ENCODE measurements at places on chromosomes 6 and 20.

DNA sequence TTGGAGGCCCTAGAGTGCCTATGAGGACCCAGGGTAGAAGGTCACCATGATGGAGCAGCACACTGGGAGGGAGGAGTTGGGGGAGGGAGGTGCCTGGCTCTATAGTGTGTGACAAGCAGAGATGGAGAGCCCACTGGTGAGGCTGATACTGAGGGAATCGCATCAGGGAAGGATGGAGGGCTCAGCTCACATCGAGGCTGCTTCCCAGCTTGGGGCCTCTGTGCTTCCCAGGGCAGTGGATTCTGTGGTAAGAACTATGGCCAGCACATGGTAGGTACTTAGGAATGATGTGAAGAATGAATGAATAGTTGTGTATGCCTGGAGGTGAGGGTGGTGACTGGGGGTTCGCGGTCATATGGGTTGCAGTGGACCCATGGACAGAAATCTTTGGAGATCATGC, 1.3 kb upstream of the EPB41L1 start:
- no peak for DNase-seq

- DNase-seq: no peak
These were observed 36.3 kb upstream of the TFAP2C start for GRCh38 chr20:56592817-56593216.

DNA sequence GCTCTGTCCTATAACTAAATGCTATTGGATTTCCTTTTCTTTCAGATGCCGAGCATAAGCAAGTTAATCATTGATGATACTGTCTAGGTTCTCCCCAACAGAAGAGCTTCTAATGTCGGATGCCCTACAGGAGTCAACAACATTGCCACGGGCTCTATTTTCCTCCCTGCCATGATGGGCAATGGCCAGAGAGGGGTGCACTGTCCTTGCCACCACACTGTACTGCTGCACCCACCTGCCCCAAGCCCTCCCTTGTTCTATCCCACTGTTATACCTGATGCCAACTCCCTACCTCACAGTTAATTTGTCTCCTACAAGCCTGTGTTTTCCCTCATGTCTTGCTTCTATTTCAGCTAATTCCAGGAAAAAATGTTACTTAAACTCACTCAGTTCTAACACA, 773.6 kb upstream of the CHD6 start:
- no peak for DNase-seq

GRCh38 chr6:28402197-28402596, 2.6 kb upstream of the ZSCAN12 start:
- DNase-seq: no peak

- no peak for DNase-seq
These were observed 2.4 kb downstream of the SLC22A23 start for GRCh38 chr6:3454273-3455010.

DNA sequence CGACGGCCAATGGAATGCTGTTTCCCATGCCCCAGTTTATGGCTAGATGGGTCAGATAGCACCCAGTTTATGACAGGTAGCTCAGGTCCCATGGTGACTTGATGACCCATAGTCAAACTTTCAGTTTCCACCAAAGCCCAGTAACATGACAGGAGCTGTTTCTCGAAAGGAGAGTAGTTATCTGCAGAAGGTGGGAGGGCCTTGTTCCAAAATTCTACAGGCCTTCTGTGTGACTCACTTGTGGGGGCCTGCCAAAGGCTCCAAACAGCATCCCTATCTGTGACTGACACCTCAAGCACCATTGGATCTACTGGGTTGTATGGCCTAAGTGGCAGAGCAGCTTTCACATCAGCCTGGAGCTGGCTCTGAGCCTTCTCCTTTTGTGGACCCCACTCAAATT, 379.7 kb upstream of the MANEA start:
- no peak for DNase-seq

DNA sequence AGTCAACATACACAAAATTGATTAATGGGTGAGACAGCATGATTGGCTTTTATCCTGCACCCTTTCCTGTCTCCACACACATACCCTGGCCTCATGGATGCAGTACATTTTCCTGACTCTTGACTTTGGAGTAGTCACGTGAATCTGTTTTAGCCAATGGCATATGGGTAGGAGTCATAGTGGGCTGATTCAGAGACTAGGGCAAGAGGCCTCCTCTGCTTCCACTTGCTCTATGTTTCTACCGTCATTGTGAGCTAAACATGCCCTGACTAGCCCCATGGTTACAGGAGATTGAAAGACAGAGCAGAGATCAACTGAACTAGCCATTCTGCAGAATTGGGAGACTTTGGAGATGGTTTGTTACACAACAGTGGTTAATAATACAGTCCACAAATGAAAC, 850.0 kb downstream of the DHX35 start:
- no peak for DNase-seq

GRCh38 chr6:156994215-156995076, 217.3 kb downstream of the ARID1B start:
- DNase-seq: no peak

- DNase-seq: no peak
These were observed 71.5 kb downstream of the LYRM2 start for GRCh38 chr6:89566930-89567629.

DNA sequence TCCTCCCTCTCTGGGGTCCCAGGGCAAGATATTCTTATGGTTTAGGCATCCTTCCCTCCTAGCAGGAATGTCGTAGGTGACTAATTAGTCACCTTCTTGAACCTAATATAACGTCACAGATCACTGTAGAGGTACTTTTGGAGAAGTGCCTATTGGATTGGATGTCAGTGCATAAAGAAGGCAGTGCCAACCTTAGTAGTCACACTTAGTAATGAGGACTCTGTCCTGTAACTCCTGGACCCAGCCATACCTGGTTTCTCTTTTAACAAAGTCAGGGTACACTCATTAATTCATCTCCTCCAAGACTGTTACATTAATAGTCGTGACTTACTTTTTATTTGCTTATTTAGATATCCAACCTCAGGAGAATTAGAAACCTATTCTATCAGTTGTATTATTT, 20.0 kb downstream of the VTA1 start:
- DNase-seq: no peak

DNA sequence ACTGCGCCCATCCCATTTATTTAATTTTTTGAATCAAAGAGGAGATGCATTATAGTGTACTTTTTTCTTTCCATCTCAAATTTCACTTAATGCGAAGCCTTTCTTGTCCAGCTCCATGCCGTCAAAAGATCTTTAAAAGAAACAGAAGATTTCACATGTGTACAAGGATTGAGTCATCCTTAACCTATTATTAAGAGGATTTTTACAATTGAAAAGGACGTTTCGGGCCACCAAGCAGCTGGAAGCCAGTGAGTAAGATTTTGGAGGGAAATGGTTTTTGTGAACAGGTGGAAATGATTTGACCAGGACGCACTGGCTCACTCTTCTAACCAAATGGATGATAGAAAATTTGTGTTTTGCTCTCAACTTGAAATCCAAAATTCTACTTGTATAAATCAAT, 15.1 kb upstream of the CCDC170 start:
- DNase-seq: no peak
